ENCODE measurements at places on chromosomes 2 and 18. TPM values are rescaled to one million over a fixed set of nuclear protein-coding genes. Genes with fewer than 3 reads are reported as not detected.

Gene TIMM21
- total RNA-seq: 29.2 TPM

Gene NT5DC4
- not detected for total RNA-seq

Gene OXER1
- total RNA-seq: not detected

Gene DSEL
- total RNA-seq: 25.8 TPM

Gene ZNF892
- 2.0 TPM for total RNA-seq
